NCI-H2029 treated with DMSO at 0.1 percent for 48 hours (cell line): ENCODE measurements at places on chromosomes 2 and 18.

DNA sequence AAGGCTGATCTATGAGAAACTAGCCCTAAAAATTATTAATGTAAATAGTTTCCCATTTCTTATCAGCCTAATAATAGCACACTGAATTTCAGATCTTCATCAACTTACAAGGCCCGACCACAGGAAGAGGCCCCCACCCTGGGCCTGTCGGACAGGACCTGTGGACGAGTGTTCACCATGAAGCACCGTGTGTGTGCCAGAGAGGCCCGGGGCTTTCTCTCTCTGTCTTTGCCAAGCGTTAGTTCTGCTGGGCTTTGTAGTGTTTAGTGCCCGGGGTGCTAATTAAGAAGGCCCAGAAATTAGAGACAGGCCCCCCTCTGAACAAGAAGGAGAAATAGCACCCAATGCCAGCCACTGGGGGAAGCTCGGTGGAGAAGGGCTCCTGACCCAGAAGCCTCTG lies 265.7 kb downstream of the TWIST2 start:
- no peak for DNase-seq

DNA sequence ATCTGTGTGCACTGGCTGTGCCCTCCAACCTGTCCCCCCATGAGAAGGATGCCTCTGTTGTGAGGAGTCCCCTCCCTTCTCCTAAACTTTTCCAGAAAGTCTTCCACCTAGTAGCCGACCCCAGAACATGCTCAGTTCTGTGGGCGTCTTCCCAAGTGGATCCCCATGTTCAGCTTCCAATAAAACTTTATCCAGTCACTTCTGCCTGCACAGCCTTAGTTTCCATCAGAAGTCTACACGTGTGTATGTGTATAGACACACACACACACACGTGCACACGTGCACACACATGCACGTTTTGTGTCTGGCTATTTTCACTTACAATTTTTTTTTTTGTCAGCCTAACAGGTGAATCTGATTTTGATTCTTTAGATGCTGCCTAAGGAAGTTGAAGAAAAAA lies 115.1 kb downstream of the RTP5 start:
- no peak for DNase-seq

DNA sequence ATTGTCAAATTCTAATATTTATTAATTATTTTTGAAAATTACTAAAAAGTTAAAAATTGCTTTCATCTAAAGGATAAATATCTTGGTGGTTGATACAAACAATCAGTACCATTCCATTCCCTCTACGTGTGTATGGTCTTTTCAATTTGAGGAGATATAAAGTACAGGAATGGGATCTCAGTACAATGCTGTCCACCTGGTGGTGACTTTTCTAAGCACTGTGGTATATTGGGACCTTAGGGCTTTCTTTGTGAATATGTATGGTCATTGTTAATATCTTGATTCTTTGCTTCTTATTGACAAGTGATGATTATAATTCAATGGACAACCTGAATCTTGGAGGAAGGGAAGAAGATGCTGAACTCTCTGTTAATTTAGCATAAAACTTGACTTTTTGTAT lies 83.1 kb downstream of the NBEAL1 start:
- DNase-seq = no peak

DNA sequence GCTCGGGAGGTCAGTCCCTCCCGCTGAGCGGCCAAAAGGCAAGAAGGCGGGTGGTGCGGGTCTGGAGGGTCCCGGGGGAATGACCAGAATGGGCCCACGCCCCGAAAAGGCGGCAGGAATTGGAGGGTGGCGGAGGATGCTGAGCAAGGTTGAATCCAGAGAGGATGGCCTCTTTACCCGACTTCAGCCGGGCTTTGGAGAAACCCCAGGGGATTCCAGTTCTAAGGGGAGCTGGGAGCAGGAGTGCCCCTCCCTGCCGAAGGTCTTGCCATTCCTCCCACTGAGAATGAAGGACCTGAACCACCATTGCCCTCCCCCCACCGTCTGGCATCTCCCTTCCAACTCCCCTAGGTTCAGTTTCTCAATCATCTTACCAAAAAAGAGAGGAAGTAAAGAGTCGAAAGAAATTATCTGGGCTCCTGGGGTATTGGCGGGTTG lies 38.9 kb upstream of the ATP6V1B1 start:
- no peak for DNase-seq

- no peak for DNase-seq
Measured at GRCh38 chr18:26436176-26437051, 111.9 kb downstream of the KCTD1 start.

DNA sequence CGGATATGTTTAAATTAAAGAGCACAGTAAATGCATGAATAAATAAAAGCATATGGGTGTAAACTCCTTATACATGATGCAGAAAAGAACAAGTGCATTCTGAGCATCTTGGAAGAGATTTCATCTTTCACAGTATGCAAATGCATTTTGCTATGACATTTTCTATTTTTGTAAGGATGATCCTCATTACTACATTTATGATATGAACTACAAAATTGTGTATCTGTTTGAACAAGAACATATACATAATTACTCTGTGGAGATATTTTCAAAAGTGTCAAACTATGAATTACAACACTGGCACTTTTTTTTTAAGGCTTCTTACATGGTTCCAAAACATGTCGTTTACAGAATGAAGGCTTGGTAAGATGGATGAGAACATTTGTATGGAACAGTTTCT lies 184.1 kb upstream of the TMEM200C start:
- no peak for DNase-seq

DNA sequence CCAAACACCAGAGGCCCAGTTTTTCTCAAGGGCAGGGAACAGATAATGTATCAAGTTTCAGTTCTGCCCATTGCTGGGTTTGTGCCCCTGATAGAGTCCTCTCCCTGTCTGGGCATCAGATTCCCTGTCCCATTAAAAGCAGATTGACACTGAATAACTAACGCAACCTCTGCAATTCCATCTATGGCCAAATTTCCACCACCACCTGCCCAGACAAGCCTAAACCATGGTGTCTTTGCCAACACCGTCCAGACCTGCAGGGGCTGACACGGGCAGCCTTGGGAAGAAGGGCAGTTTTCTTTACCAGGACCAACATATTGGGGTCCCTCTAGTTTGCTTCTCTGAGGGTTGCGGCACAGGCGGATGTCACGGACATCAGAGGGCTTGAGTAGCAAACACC lies 26.4 kb upstream of the PAX8 start:
- no peak for DNase-seq

- peak; percentile 36 for DNase-seq
Measured at GRCh38 chr2:46308081-46308480, 10.9 kb downstream of the EPAS1 start.

GRCh38 chr18:58781627-58782194 lies 83.0 kb upstream of the ZNF532 start:
- DNase-seq = peak; percentile 42

- DNase-seq = no peak
Measured at GRCh38 chr18:79747156-79747845, 50.4 kb upstream of the KCNG2 start.

DNA sequence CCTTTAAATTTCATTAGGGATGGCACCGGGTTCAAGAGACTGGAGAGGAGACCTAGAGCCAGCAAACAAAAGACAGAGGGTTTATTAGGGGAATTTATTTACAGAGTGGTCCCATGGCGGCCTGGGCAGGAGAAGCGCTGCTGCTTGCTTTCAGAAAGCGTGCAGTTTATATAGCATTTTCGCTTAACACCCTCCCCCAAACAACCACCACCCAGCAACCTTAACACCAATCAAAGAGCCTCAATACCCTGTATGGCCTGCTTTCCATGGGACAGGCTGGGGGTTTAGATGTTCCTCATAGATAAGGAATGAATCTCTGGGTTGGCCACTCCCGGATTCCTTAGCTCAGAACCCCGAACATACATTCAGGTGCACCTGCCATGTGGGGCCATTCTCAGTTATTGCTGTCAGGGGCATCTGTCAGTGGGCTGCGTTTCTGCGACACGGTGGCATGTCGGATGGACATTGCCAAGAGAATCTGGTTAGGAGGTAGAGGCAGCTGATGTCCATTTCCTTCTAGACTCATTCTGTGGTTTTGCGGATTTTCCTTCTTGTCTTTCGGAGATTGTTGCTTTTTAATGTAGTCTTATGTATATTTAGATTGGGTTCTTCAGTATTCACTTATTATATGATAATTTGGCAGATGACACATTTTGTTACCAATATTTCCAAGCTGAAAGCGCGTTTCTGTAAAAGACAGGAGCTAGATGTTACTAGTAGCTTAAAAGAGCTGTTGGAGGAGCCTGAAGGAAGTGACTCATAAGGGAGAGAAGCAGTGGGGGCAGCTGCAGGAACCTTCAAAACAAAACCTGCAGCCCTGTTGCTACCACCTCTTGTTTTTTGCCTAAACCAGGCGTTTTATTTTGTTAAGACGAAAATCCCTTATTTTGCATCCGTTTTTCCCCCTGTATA lies 7.2 kb downstream of the AGAP1 start:
- DNase-seq = no peak

DNA sequence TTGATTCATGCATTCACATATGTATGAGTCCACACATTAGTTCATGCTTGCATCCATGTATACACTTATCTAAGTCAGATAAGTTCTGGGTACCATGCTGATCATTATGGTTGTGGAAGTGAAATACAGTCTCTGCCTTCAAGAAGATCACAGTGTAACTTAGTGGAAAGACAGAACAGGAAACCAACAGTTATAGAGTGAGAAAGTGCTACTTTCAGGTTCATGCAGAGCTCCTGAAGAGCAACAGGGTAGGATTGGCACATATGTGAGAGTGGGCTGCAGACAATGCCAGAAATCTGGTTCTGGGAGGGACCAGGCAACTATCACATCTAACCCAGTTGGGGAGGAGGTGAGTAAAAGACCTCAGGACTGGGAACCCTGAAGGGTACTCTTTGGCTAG lies 35.4 kb upstream of the PGAP1 start:
- DNase-seq = no peak

DNA sequence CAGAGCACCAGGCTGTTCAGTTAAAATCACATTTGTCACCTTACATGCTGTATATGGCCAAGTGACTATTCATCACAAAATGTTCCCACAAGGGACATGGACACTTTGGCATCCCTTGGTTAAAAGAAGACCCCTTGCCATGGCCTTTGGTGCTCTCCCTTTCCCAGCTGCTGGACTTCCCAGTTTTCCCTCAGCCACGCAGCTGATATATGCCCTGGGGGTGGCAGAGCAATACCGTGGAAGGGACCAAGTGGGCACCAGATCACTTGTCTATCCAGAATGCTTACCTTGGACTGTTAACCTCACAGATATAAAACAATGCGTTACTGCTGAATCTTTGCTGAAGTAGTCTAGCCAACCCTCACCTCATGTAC lies 35.3 kb downstream of the PAIP2B start:
- no peak for DNase-seq

GRCh38 chr2:34241905-34242762 lies 643.0 kb upstream of the FAM98A start:
- DNase-seq = no peak

DNA sequence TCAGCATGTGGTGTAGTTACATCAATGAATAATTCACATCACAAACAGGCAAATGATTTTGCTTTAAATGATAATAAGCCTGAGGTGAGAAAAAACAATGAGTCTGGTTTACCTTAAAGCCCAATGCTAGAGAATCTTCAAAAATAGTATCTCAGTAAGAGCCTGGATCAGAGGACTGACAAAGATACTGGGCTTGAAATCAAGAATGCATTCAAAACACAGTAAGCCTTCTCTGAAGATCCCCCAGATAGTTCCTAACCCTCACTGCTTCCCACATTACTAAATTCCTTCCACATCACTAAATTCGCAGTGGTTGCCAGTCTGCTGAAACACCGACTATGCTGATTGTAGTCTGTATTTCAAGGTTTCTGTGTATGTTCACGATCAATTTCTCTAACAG lies 514.9 kb downstream of the SUCLG1 start:
- DNase-seq = no peak

- DNase-seq = no peak
Measured at GRCh38 chr2:11768946-11769345, 22.5 kb downstream of the LPIN1 start.
